ENCODE measurements at places on chromosomes 11 and 22.

DNA sequence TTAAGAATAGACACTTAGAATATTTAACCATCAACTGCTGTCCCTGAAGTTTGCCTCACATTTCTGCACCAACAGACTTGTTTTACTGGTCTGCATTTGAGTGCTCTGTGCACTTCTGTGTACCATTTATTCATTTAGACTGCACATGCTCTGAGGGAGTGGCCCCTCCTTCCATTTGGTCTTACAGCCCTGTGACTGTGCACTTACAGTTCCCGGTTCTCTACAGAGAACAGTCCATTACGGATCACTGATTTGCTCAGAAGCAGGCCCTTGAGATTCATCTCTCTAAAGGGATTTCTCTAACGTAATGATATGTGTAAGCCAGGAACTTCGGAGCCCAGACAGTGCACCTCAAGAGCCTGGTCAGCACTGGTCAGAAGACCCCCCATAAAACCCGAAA is 247.3 kb upstream of the BLID start:
- DNase-seq, result no peak

GRCh38 chr11:8190431-8190830 is 21.6 kb upstream of the RIC3 start:
- DNase-seq, result no peak

GRCh38 chr22:47705350-47705749 is 942.9 kb downstream of the TBC1D22A start:
- DNase-seq, result no peak

GRCh38 chr11:57476757-57477506 is 16.6 kb downstream of the RTN4RL2 start:
- DNase-seq, result peak; percentile 64

- DNase-seq, result no peak
Observed at GRCh38 chr11:77053217-77054015, 13.4 kb upstream of the CAPN5 start.

- DNase-seq, result no peak
Observed at GRCh38 chr11:67572747-67573419, 10.7 kb upstream of the GSTP1 start.

- no peak for DNase-seq
Observed at GRCh38 chr11:108221911-108222573, 396 bp downstream of the NPAT start.

DNA sequence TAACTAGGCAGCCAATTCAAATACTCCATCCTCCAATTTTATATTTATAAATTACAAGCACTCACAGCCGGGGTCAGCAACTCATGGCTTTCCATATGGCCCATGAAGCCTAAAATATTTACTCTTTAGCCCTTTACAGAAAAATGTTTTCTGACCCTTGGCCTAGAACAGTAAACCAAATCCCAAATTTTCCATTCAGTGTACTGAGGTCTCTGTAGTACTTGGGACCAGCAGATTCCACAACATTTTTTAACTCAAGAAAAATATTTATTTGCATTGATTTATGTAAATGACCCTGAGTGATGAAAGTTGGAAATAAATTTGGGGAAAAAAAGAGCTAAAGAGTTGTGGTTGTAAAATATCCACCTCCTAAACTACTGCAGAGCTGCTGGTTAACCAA is 82.6 kb downstream of the SLC1A2 start:
- DNase-seq, result no peak

All from stimulated activated effector memory CD8-positive, alpha-beta T cell treated with anti-CD3 and anti-CD28 coated beads, Interleukin-12 subunit alpha, Interleukin-12 subunit beta, amount 100 ng/mL, for 72 hours (primary cell).